ENCODE measurements at places on chromosomes 5 and 9.

- no peak for DNase-seq
Observed at GRCh38 chr5:51829230-51829629, 446.0 kb downstream of the ISL1 start.

- no peak for DNase-seq
Observed at GRCh38 chr9:1014640-1015039, 35.5 kb upstream of the DMRT2 start.

- DNase-seq, result peak; percentile 7
Observed at GRCh38 chr9:107946364-107947141, 457.0 kb upstream of the KLF4 start.

DNA sequence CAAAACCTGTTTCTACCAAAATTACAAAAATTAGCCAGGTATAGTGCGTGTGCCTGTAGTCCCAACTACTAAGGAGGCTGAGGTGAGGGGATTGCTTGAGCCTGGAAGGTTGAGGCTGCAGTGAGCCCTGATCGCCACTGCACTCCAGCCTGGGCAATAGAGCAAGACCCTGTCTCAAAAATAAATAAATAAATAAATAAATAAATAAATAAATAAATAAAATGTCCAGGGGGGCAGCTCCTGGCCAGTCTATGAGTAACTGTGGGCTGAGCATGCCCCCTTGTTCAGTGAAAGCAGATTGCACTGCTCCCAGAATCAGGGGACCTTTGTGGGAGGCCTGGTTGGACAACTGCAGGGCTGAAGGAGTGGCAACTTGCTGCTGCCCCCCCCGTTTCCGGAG lies 62.7 kb downstream of the PDE6A start:
- no peak for DNase-seq

DNA sequence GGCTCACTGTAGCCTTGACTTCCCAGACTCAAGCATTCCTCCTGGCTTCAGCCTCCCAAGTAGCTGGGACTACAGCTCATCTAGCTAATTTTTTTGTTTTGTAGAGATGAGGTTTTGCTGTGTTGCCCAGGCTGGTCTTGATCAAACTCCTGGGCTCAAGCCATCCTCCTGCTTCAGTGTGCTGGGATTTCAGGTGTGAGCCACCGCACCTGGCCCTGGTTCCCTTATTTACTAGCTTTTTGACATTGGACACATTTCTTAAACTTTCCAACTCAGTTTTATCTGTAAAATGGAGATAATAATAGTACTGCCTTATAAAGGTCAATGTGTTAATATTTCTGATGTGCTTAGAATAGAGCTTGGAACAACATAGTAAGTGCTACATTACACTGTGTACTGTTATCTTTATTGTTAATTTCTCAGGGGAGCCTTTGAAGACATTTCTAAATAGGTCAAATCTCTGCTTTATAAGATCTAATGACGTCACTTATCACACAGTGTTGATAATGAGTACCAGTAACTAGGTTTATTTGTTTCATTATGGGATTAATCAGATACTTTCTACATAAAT lies 66.7 kb downstream of the KIAA1958 start:
- no peak for DNase-seq

- DNase-seq, result no peak
Observed at GRCh38 chr5:151862811-151863472, 61.7 kb downstream of the GLRA1 start.

DNA sequence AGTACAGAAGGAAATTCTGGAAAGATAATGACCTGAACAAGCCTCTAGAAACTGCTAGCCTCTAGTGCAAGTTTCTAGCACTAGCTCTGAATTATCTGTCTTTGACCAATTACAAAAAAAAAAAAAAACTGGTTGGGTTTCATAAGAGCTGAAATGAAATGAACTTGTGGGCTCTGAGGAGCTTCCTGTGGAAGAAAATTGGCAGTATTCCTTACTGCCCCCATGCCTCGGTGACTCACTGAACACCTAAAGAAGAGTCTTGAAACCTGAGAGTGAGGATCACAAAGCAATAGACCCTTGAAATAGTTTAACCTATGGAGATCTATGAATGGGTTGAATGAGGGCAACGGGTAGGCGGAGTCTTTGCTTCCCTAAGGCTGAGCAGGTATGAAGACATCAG lies 263.6 kb upstream of the RASA1 start:
- DNase-seq, result no peak

GRCh38 chr9:35406183-35406959 lies 83.5 kb upstream of the RUSC2 start:
- no peak for DNase-seq

- DNase-seq, result peak; percentile 39
Observed at GRCh38 chr5:179668391-179668790, 12.4 kb downstream of the CBY3 start.

GRCh38 chr9:135253305-135254004 lies 166.0 kb downstream of the OLFM1 start:
- no peak for DNase-seq

- no peak for DNase-seq
Observed at GRCh38 chr9:13975611-13976290, 338.2 kb downstream of the NFIB start.

- DNase-seq, result peak; percentile 92
Observed at GRCh38 chr9:97923529-97924108, 1.3 kb upstream of the TRMO start.

GRCh38 chr5:121967187-121967586 lies 5.4 kb downstream of the SRFBP1 start:
- DNase-seq, result no peak

DNA sequence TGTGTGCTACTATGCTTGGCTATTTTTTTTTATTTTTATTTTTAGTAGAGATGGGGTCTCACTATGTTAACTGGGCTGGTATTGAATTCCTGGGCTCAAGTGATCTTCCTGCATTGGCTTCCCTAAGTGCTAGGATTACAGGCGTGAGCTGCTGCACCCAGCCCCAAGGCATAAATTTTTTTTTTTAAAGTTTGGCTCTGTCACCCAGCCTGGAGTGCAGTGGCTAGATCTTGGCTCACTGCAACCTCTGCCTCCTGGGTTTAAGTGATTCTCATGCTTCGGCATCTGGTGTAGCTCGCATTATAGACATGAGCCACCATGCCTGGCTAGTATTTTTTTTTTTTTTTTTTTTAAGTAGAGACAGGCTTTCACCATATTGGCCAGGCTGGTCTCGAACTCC lies 70.3 kb downstream of the RAB24 start:
- DNase-seq, result no peak

- DNase-seq, result peak; percentile 46
Observed at GRCh38 chr9:110013064-110013463, 194.9 kb downstream of the C9orf152 start.

- DNase-seq, result no peak
Observed at GRCh38 chr9:90251316-90251715, 391.3 kb downstream of the DIRAS2 start.

GRCh38 chr5:65707663-65708062 lies 14.2 kb downstream of the SGTB start:
- no peak for DNase-seq

GRCh38 chr5:92371171-92371888 lies 988.2 kb upstream of the ARRDC3 start:
- no peak for DNase-seq

- DNase-seq, result no peak
Observed at GRCh38 chr9:10875752-10876151, 262.9 kb upstream of the PTPRD start.

- DNase-seq, result no peak
Observed at GRCh38 chr9:84860249-84861115, 191.0 kb downstream of the NTRK2 start.

DNA sequence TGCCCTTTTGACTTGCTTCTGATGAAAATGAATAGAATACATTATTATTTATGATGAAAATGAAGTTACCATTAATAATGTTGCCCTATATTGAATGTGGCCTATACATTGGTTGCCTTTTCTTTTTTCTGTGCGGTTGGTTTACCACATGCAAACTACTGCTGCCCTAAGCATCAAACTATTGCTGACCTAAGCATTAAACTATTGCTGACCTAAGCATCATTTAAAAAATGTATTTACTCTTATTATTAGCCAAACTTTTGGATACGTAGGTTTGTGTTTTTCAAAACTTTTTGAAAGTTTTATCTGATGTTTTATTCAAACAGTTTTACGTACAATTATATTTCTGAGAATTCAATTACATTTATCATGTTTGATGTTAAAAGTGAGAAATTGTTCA lies 76.0 kb upstream of the CDH10 start:
- DNase-seq, result no peak

GRCh38 chr9:137044502-137045177 lies 1.3 kb downstream of the NPDC1 start:
- DNase-seq, result peak; percentile 59

DNA sequence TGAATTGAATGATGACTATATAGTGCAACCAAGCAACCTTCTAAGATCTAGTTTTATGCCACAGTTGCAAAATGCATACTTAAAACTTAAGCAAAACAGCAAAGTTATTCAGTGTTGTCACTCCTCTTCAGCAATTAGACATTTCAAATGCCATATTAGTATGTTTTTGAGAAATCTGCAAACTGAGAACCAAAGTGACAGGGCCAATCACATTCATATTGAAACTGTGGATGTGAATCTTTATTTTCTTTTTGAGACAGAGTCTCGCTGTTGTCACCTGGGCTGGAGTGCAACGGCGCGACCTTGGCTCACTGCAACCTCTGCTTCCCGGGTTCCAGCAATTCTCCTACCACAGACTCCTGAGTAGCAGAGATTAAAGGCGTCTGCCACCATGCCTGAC lies 249.2 kb upstream of the EFNA5 start:
- DNase-seq, result no peak

GRCh38 chr5:119897537-119898370 lies 268.4 kb downstream of the FAM170A start:
- DNase-seq, result no peak

DNA sequence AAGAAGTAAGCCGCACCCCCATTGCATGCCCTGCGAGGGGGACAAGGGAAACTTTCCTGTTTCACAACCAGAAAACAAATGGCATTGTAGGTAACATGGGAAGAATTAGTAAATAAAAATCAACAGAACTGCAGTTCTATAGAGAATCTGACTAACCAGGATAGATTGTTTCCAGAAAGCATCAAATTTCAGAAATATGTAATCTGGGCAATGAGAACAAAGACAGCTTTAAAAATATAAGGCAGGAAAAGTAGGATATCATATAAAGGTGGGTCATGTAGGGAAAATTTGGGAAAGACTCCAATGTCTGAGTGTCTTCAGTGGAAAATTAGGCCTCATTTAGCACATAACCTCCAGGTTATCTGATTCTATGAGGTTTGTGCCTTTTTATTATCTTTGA lies 58.3 kb upstream of the RANBP6 start:
- DNase-seq, result no peak

- no peak for DNase-seq
Observed at GRCh38 chr5:76683816-76684731, 31.9 kb upstream of the F2R start.

GRCh38 chr5:109911731-109912130 lies 222.0 kb downstream of the MAN2A1 start:
- DNase-seq, result no peak

- DNase-seq, result peak; percentile 58
Observed at GRCh38 chr9:130770679-130771442, 64.2 kb upstream of the ABL1 start.

GRCh38 chr5:92637960-92638359 lies 943.1 kb downstream of the NR2F1-AS1 start:
- peak; percentile 45 for DNase-seq

DNA sequence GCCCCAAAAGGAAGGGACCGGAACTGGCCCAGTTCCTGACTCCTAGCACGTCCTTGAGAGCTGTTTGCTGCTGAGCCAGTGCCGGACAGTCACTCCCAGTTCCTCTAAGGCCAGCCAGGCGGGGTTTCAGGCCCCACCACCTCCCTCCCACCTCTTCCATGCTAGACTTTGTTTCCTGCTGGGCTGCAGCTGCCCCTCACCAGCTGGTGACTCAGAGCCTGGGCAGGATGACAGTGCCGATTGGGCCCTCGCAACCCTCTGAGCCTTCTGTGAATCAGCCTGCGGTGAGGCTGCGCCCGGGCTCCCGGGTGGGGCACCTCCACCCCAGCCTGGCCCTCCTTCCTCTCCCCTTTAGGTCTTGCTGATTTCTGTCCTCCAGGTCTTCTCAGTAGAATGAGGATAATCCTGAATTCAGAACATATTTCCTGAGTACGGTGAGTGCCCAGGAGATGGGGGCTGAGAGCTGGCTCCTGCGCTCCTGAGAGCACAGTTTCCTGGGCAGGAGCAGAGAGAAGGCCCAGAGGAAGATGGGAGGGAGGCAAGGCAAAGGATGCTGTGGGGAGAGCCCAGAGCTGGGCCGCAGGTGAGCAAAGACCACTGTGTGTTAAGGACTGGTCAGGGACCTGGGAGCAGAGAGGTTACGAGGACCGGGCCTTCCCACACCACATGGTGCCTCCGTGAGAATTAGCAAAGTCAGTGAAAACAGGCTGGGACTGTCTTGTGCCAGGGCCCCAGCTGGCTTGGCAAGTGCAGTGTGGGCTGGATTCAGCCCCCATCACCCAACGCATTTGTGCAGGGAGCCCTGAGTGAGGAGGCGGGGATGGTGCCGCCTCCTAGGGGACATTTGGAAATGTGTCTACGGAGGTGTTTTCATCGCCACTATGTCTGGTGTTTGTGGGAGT lies 32.9 kb upstream of the STXBP1 start:
- DNase-seq, result peak; percentile 92

GRCh38 chr5:150163547-150164059 lies 3.0 kb upstream of the CDX1 start:
- peak; percentile 7 for DNase-seq

DNA sequence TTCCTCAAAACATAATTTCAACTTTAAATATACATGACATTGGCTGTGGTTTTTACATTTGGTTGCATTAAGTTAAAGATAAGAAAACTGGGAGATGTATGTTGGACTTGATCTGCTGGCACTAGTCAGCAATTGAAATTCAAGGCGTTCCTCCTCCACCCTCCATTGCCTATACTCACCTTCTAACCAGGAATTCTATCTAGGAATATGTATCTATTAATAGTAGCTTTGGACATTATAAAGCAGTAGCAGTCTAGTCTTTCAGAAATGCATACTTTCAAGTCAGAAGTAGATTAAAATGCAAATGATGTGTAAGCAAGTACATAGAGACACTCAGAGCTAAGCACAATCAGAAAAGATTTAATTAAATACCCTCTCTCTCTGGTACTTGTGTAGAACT lies 24.9 kb downstream of the FER start:
- no peak for DNase-seq

GRCh38 chr5:104189909-104190308 lies 627.3 kb upstream of the NUDT12 start:
- DNase-seq, result no peak

- no peak for DNase-seq
Observed at GRCh38 chr9:15219546-15219945, 87.5 kb downstream of the TTC39B start.

All from NCI-H1092 treated with DMSO at 0.1 percent for 48 hours (cell line).